Stimulated activated CD8-positive, alpha-beta memory T cell treated with anti-CD3 and anti-CD28 coated beads, Interleukin-7, amount 100 ng/mL, for 24 hours (primary cell): ENCODE measurements at places on chromosomes 6 and 20.

DNA sequence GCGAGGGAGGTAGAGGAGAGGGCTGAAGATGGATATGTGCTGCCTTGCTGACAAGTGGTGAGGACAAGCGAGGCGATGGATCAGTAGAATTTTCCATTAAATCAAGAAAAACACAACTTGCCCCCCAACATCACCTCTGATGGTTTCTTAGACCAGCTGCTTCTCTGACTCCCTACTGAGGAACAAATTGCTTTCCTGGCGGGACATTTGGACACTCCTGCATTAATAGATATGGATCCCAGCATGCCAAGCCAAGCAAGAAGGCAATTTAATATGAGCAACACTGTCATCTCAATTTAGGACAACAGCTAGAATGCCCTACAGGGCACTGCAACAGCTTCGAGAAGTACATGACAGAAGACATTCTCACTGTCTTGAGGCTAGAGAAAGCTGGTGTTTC, 248.4 kb upstream of the AGPAT4 start:
- DNase-seq: no peak

DNA sequence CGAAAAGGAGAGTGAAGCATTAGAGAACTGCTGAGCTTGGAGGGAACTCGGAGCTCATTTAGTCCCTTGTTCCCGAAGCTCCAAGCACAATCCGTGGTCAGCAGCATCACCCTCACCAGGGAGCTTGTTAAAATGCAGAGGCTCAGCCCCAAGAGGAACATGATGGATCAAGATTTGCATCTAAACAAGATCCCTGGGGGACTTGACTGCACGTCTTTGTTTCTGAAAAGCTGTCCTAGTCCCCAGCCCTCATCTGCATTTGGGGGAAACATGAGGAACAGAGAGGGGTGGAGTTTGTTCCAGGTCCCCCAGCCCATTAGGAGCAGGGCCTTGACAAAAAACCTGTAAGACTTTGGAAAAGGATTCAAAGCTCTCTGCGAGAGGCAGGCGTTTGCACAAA, 4.1 kb upstream of the LBP start:
- no peak for DNase-seq

GRCh38 chr20:17357238-17357637, 130.4 kb downstream of the PCSK2 start:
- DNase-seq: no peak

DNA sequence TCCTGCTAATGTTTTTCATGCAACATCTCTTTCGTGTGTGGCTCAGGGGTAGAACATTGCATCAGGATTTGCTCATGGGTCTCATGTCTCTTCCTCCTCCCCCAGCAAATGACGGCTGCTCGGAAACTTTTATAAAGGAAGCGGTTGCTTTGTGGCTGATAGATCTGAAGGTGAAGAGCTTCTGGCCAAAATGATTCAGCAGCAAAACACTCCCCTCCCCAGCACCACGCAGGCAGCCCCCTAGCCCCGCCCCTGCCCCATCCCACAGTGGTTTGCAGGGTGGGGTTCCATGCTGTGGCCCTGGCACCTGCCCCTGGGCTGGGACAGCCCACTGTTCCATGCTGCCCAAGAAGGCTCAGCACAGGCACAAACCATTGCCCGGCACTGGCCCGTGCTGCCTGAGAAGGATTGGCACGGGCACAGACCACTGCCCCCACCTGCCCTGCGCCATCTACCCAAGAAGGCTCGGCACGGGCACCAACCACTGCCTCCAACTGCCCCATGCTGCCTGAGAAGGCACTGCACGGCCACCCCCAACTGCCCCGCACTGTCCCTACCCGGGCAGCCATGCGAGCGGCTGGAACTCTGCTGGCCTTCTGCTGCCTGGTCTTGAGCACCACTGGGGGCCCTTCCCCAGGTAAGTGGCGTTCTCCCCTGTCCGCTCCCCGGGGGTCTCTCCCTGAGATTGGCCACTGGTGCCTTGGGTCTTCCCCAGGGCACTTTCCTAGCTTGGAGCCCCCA, at the start of gene CST7:
TSS of gene CST7 (plus strand) at position 331 of the 741 bp plus-strand sequence. CDS start at position 568, 237 bp downstream.
- peak; percentile 78 for DNase-seq

DNA sequence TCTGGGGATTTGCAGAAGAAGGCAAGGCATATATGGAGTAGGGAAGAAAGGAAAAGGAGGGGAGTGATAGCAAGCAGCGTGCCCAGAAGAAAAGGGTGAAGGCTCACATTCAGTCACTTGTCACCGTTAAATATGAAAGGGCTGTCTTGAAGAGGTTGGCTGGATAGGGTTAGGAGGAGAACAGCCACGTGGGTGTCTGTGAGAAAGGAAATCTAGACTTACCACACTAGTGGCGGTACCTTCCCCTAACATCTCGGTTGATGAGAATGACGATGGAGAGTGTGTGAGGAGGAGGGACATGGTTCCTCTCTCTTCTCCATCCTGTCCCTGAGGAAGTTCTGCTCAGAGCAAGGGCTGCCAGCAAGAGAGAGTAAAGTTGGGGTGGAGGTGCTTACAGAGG, 74.3 kb upstream of the CCN6 start:
- DNase-seq: no peak

DNA sequence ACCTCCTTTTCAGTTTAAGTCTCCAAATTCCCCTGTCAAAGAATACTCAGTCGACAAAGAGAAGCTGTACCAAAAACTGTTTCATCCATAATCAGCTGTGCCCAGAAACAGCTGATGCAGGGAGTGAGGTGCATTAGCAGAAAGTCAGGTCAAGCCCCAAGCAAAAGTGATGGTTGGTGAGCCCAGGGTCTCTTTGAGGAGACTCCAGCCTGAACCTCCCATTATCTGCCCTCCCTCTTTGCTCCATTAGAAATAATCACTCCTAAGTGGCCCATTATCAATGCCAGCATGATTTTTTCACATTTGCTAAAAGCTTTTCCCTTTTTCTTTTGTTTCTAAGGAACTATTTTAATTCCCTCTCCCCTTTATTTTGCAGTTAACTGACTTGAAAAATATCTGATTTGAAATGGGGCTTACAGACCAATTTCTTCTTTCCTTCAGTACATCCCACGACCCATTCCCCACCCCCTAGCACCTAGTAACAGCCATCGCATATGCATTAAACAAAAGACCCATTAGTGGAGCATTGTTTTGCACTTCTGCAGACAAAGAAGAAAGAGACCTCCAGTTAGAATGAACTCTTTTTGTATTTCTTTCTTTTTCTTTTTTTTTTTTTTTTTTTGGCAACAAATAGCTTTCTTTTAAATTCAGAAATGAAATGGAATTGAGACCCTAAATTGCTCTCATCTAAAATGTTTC, 257.0 kb downstream of the GRIK2 start:
- no peak for DNase-seq

DNA sequence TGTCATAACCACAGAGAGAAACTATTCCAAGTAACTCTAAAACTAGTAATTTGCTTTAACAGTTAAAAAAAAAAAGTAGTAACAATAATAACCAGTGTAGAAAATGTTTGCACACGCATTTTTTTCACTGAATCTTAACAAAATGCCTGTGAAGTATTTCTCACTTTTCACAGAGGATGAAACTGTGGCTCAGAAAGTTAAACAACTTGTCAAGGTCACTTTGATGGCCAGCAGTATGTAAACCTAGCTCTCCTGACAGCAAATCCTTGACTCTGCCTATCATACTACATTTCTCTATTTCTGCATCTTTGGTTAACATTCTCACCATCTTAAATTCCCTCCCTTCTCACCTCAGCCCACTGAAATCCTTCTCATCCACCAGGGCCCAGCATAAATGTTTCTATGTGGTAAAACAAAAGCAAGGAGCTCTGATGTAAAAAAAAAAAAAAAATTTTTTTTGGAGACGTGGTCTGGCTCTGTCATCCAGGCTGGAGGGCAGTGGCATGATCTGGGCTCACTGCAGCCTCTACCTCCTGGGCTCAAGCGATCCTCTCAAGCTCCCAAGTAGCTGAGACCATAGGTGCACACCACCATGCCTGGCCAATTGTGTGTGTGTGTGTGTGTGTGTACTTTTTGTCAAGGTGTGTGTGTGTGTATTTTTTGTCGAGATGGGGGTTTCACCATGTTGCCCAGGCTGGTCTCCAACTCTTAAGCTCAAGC, 26.1 kb upstream of the ZC3H12D start:
- DNase-seq: no peak

GRCh38 chr6:38100380-38100779, 280.9 kb downstream of the ZFAND3 start:
- DNase-seq: no peak

GRCh38 chr6:14110001-14110818, 7.4 kb upstream of the CD83 start:
- no peak for DNase-seq

GRCh38 chr6:87798393-87799278, 96.6 kb upstream of the AKIRIN2 start:
- no peak for DNase-seq

DNA sequence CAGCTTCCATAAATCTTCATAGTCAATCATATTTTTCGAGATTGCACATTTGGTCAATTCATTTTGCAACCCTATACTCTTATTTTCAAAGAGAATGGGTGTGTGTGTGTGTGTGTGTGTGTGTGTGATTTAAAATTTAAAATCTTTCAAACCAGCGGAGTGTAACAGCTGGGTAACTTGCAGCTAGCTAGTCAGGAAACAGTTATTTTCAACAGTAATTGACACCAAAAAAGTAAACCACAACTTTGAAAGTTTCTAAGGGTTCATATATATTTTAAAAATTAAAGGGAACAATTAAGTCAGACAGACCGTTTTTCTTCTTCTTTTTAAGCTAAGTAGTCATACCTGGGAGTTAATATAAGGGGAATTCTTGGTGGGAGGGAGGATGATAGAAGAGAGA, 57.0 kb downstream of the PRR18 start:
- no peak for DNase-seq

DNA sequence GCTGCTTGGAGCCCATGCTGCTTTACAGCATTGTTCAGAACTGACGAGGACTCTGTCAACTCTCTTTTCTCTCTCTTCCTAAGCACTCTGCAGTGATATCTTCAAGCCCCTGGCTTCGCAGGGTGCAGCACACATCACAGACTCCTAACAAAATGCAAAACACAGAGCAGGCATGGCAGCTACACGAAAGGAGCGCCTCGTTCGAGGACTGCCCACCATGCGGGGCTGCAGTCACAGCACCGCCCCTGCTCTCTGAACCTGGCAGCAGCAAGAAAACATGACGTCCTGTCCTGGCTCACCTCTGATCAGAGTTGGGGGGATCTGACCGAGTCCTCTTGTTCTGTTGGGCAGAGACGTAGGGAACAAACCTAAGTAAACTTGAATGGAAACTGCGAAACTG, 281.7 kb downstream of the CDH26 start:
- DNase-seq: no peak
